Foreskin melanocyte (primary cell): ENCODE measurements at places on chromosomes 16 and 17.

GRCh38 chr16:65069766-65070165 is 52.1 kb downstream of the CDH11 start:
- no peak for DNase-seq

DNA sequence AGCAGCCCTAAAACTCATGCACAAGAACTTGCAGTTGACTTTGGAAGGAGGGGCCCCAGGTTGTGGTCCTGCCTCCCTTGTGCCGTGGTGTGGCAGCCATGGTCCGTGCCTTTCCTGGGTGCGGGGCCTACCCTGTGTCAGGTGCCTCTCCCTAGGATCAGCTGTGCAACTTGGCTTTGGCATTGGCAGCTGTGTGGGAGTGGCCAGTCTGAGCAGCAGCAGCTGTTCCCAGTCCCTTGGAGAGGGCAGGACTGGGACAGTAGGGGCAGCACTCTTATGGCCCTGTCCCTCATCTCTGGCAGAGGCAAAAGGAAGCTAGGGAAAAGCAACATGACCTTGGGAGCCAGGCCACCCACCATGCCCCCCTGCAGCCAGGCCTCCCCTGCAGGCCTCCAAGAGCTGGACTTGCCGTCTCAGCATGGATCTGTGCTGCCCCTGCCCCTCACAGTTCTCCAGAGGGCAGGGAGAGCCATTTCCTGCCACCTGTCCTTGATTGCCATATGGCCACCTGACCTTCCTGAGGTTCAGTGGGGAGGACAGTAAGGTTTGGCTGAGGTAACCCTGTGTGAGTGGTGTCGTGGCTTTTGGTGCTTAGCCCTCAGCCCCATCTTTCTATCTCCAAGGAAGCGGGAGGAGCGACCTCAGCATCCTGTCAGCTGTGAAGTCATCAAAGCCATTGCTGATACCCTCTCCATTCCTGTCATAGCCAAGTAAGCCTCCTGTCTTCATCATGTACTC is 15.5 kb upstream of the NFATC3 start:
- DNase-seq = no peak

- DNase-seq = peak; percentile 44
Measured at GRCh38 chr16:12345349-12345748, 368.8 kb downstream of the SNX29 start.

- DNase-seq = peak; percentile 73
Measured at GRCh38 chr16:89779231-89779908, 37.1 kb downstream of the FANCA start.

DNA sequence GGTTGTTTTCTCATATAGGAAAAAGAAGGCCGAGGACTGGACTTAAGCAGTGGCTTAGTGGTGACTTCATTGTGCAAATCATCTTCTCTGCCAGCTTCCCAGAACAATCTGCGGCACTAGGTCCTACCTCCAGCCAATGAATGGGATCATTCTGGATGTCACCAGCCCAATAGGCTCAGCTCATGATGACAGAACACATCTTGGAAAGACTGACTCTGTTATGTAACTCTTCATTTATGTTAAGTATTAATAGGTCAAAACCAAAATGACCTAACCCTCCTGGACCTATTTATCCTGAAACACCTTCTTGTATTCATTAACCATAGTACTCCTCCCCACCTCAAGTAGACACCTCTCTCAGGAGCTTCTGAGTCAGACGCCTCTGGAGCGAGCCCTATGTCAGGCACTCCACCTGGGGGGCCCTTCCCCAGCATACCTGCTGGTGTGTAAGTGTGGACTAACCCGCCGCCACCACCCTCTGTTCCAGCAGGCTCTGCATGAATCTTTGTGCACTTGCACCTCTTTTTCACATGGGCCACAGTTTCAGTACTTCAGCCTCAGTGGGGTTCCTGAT is 7.2 kb downstream of the ARL2BP start:
- DNase-seq = no peak

- peak; percentile 18 for DNase-seq
Measured at GRCh38 chr17:75078284-75079022, 9.3 kb upstream of the SLC16A5 start.

GRCh38 chr17:61399131-61400065 is at the start of gene TBX2:
Gene TBX2, plus strand, starts transcription at chr17:61399843. Its CDS starts 334 bp downstream, at chr17:61400177.
- DNase-seq = peak; percentile 95

- DNase-seq = no peak
Measured at GRCh38 chr16:5944971-5945370, 847.4 kb upstream of the EEF2KMT start.

DNA sequence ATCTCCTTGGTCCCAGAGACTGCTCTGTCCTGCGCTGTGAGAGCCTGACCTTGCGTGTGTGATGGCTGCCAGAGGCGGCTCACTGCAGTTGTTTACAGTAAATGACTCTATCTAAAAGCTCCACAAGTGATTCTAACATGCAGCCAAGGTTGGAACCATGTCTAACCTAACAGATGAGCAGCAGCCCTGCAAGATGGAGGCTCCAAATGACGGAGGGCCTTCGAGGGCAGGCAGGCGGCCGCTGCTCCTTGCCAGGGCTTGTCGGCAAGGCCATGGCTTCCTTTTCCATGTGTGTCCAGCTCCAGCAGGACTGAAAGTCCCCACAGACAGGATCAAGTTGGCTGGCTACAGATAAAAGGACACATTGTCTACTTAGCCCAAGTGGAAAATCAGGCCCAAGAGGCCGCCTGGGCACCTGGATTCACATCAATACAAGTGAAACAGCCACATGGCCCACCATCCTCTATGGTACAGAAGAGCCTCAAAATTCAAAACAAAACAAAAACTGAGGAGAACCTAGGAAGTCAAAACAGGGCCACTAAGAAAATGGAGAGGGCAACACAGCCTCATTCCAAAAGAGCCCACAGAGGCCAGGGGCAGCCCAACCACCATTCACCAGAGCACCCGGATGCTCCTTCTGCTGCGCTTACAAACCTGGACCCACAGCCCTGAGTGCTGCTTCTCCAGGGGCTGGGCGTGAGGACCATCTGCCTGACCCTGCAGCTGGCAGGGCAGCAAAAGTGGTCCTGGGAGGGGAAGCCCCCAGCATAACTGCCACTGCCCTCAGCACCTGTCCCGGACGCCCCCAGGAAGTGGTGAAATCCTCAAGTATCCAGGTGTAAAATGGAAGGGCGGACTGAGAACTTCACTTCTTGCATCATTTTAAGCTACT is 65.0 kb downstream of the AMFR start:
- DNase-seq = no peak

DNA sequence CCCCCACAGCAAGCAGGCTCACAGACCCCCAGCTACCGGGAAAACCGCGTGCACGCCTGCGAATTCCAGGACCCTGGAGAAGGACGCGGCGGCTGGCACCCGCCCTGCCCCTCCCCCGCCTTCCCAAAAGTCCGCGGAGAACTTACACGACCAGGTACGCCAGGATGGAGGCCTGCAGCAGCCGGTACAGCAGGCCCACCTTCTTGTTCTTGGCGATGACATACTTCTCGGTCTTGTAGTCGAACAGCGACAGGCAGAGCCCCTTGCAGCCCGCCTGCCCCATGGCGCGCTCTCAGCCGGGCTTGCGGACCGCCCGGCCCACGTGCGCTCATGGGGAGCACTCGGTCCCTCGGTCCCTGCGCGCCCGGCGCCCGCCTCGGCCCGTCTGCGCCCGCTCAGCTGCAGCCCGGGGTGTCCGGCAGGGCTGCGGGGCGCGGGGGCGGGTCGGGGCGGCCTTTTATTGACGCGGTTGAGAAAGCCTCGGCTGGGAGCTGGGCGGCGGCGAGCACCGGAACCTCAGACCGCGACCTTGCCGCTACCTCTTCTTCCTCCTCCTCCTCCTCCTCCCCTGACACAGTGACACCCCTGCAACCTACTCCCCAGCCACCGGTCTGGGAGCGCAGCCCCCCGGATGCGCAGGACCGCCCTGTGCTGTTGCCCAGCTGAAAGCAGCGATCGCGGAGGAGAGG is at the start of gene P2RX5:
Gene P2RX5 (minus strand): TSS at position 433 of the 689 bp plus-strand sequence. CDS start 150 bp downstream, at position 283.
- DNase-seq = no peak

- DNase-seq = no peak
Measured at GRCh38 chr17:1623057-1623630, 5.5 kb downstream of the SLC43A2 start.

DNA sequence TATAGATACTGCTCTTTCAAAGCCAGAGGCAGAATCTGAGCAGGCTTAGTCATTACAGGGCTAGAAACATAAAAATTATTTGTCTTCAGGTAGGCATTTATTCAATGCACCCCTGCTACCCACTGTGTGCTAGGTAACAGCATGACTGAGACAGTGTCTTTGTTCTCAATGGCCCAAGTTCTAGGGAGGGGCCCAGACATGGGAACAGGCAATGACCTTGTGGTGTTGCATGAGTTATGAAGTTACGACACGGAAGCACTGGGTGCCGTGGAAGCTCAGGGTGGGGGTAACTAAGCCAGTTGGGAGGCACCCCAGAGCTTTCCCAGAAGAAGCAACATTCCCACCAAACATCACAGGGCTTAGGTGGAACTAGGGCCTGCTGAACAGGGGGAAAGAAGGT is 87.0 kb downstream of the CPPED1 start:
- DNase-seq = no peak

- peak; percentile 32 for DNase-seq
Measured at GRCh38 chr16:48054881-48055601, 100.8 kb downstream of the ABCC12 start.

- DNase-seq = no peak
Measured at GRCh38 chr16:53950677-53951076, 246.7 kb downstream of the FTO start.

GRCh38 chr16:82857693-82858365 is 231.1 kb downstream of the CDH13 start:
- DNase-seq = no peak

DNA sequence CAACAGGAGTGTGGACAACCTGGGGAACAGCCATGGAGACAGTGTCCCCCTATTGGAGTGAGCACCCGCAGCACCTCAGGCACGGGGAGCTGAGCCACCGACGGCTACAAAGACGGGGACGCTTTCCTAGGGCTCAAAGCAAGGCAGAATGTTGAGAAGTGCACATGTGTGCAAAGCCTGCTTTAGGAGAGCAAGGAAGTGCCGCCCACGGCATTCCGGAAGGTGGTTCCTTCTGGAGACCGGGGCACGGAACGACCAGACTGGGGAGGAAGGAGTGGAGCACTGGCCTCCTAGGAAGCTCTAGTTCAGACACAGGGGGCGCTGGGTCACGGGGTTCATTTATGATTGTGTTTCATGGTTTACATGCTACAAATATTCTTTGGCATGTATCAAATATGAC is 52.2 kb downstream of the TBC1D16 start:
- no peak for DNase-seq

- no peak for DNase-seq
Measured at GRCh38 chr16:88688013-88688778, 1.9 kb upstream of the SNAI3 start.

- DNase-seq = no peak
Measured at GRCh38 chr17:55450232-55450825, 28.7 kb upstream of the MMD start.

GRCh38 chr16:87970186-87970585 is 19.0 kb downstream of the BANP start:
- no peak for DNase-seq

DNA sequence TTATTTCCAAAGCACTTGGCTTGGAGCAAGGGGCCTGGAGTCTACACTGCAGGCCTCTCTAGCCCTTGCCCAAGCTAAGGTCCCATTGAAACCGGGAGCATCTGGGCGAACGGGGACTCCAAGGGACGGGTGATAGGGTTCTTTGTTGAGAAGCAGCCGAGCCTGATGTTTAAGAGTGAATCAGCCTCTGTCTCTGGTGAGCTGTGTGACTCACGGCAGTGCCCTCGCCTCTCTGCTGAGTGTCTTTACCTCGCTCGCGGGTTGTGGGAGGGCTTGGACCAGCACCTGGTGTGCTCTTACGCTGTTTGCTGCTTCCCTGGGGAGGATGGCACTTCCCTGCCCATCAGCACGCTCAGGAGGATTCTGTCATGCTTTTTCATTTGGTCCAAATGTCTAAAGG is 1.3 kb downstream of the HGS start:
- DNase-seq = no peak

GRCh38 chr17:4944554-4945175 is 3.7 kb downstream of the PFN1 start:
- DNase-seq = no peak
